Subcutaneous preadipocyte (primary cell): ENCODE measurements at places on chromosomes 13 and 19. TPM values are rescaled to one million over a fixed set of nuclear protein-coding genes. Genes with fewer than 3 reads are reported as not detected.

GZMM gene
- not detected in 2 replicates for total RNA-seq

SPTBN4 gene
- 0.37 and 0.39 TPM in 2 replicates for total RNA-seq

HIPK4 gene
- under 0.01 and 0.20 TPM in 2 replicates for total RNA-seq

CCDC70 gene
- not detected in 2 replicates for total RNA-seq

CABP5 gene
- total RNA-seq = not detected in 2 replicates

ZNF253 gene
- total RNA-seq = 3.3 and 4.7 TPM in 2 replicates

ZNF284 gene
- 2.2 TPM in 2 replicates for total RNA-seq

KLC3 gene
- total RNA-seq = not detected in 2 replicates

ZGLP1 gene
- total RNA-seq = 0.20 and 0.37 TPM in 2 replicates

VSIG10L gene
- 0.73 and 0.98 TPM in 2 replicates for total RNA-seq

LRRC4B gene
- total RNA-seq = under 0.01 TPM in 2 replicates

PTGIR gene
- total RNA-seq = 7.0 and 9.6 TPM in 2 replicates

GIPC3 gene
- under 0.01 TPM in 2 replicates for total RNA-seq

YJEFN3 gene
- under 0.01 and 0.20 TPM in 2 replicates for total RNA-seq

PSG3 gene
- not detected in 2 replicates for total RNA-seq

CIRBP gene
- 99.2 and 106 TPM in 2 replicates for total RNA-seq

UTP14C gene
- total RNA-seq = 7.0 and 10.0 TPM in 2 replicates

LGALS14 gene
- not detected in 2 replicates for total RNA-seq

SRRM5 gene
- 0.37 TPM in 1 of 2 replicates, not detected in the other for total RNA-seq

LSR gene
- total RNA-seq = 0.73 and 0.98 TPM in 2 replicates

ZNF534 gene
- under 0.01 and 0.20 TPM in 2 replicates for total RNA-seq

KIR2DL3 gene
- total RNA-seq = not detected in 2 replicates

ZNF324B gene
- 11.8 and 14.5 TPM in 2 replicates for total RNA-seq

PRR12 gene
- total RNA-seq = 2.6 and 3.5 TPM in 2 replicates

ATP1A3 gene
- total RNA-seq = under 0.01 TPM in 1 of 2 replicates, not detected in the other

PROSER3 gene
- 7.7 and 12.7 TPM in 2 replicates for total RNA-seq

ZNF90 gene
- total RNA-seq = 2.9 and 3.9 TPM in 2 replicates

CADM4 gene
- 0.37 and 0.59 TPM in 2 replicates for total RNA-seq

PCP2 gene
- total RNA-seq = not detected in 2 replicates

GRIN2D gene
- 0.37 and 0.78 TPM in 2 replicates for total RNA-seq

IGFL1 gene
- not detected in 2 replicates for total RNA-seq

SOX1 gene
- not detected in 2 replicates for total RNA-seq

CD209 gene
- total RNA-seq = not detected in 2 replicates

QPCTL gene
- 20.9 and 28.3 TPM in 2 replicates for total RNA-seq

CYP4F2 gene
- not detected in 2 replicates for total RNA-seq

ZNF471 gene
- total RNA-seq = 1.8 and 2.2 TPM in 2 replicates

ZNF835 gene
- 0.20 and 1.8 TPM in 2 replicates for total RNA-seq

ZNF83 gene
- total RNA-seq = 34.5 and 38.5 TPM in 2 replicates

GSK3A gene
- total RNA-seq = 15.4 and 24.6 TPM in 2 replicates

NDUFA11 gene
- total RNA-seq = 216 and 438 TPM in 2 replicates

CYP2A6 gene
- total RNA-seq = not detected in 2 replicates

FFAR2 gene
- not detected in 2 replicates for total RNA-seq

CD70 gene
- total RNA-seq = 0.59 and 1.5 TPM in 2 replicates

UHRF1 gene
- total RNA-seq = 26.5 and 51.8 TPM in 2 replicates

HSD17B14 gene
- 1.1 and 1.4 TPM in 2 replicates for total RNA-seq

LIN7B gene
- 1.8 and 2.7 TPM in 2 replicates for total RNA-seq

NXNL1 gene
- not detected in 2 replicates for total RNA-seq

CYP4F8 gene
- not detected in 2 replicates for total RNA-seq

ABHD13 gene
- total RNA-seq = 3.7 and 5.7 TPM in 2 replicates

DPF1 gene
- 0.73 and 2.7 TPM in 2 replicates for total RNA-seq

ZNF793 gene
- 0.20 and 0.73 TPM in 2 replicates for total RNA-seq

KRTDAP gene
- not detected in 2 replicates for total RNA-seq

JSRP1 gene
- not detected in 2 replicates for total RNA-seq

ZNF575 gene
- total RNA-seq = 0.20 and 0.37 TPM in 2 replicates

FUT3 gene
- not detected in 2 replicates for total RNA-seq

MIPEP gene
- total RNA-seq = 18.0 and 24.0 TPM in 2 replicates

STOML3 gene
- not detected in 2 replicates for total RNA-seq
